Transverse colon (tissue), 4 donors: ENCODE measurements at places on chromosomes 2 and 18. TPM values are rescaled to one million over a fixed set of nuclear protein-coding genes. Genes with fewer than 3 reads are reported as not detected.

Gene CPO
- not detected for total RNA-seq

Gene MEIS1
- 30.7 TPM for total RNA-seq

Gene ABHD1
- total RNA-seq = 0.48 TPM

Gene TUBB8B
- total RNA-seq = not detected

Gene POU3F3
- total RNA-seq = not detected

Gene CSRNP3
- 0.37 TPM for total RNA-seq
